Stimulated activated CD4-positive, alpha-beta T cell treated with anti-CD3 and anti-CD28 coated beads, Interleukin-1b, Interleukin-23, amount 100 ng/mL, for 24 hours (primary cell): ENCODE measurements at places on chromosomes 16 and 17.

GRCh38 chr16:593406-593805 lies 3.5 kb downstream of the RAB40C start:
- no peak for DNase-seq

DNA sequence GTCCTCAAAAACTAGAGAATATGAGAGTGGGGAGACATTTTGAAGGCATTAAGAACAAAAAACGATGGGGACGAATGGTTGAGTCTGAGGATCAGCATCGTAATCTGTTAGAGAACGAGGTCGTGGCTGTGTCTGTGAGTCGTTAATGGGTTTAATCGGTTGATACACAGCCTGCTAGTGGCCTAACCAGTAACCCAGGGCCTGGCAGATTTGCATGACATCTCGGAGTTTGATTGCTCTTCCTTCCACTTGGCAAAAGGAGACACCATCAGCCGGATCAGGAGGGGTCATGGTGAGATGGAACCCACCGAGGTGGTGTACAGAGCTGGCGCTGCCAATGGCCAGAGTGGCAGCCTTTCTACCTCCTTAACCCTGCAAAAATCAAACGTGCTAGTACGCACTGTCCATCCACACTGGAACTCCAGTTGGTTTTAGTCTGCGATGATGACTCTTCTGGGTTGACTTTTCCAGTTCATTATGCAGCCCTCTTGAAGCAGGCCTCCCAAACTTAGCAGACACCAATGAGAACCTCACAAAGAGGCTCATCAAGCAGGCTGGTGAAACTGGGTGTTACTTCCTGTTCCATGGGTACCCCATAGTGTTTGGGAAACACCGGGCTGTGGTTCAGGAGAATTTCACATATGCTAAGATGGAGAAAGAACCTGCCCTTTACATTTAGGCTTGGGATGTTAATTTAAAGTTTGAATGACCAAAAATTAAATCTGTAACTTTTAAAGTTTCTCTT lies 4.1 kb downstream of the HS3ST3B1 start:
- DNase-seq, result no peak

DNA sequence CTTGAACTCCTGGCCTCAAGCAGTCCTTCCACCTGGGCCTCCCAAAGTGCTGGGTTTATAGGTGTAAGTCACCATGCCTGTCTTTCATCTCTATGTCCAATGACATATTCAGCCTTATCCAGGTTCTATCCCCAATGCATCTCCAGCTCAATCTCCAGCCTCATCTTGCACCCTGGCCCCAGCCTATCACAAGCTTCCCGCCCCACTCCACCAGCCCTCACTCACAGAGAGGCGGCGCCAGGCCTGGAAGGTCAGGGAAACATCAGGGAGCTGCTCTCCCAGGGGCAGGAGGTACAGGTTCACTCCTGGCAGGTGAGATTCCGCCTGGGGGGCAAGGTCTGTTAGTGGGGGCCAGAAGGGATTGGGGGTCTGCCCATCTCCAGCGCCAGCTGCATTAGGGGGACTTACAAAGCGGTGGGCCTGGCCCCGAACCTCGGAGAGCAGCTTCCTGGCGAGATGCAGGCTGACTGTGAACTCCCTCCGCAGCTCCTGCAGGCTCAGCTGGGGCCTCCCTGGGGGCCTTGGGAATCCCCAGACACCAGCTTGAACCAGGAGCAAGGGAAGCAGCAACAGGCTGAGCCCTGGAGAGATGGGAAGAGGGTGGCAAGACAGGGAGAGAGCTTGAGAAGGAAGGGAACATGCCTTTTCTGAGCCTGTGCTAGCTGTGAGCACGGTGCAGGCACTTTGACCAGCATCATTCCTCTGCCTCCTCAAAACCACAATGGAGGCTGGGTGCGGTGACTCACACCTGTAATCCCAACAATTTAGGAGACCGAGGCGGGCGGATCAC lies 3.0 kb downstream of the IL27 start:
- no peak for DNase-seq

DNA sequence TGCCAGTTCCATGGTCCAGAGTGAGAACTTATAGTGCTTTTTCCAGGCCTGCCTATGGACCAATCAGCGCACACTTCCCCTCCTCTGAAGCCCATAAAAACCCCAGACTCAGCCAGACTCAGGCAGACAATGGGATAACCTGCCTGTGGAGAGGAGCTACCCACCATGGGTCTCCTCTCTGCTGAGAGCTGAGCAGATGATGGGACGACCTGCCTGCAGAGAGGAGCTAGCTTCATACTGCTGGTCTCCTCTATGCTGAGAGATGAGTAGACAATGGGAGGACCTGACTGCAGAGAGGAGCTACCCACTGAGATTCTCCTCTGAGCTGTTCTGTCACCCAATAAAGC lies 144.7 kb downstream of the MYO1D start:
- DNase-seq, result no peak

DNA sequence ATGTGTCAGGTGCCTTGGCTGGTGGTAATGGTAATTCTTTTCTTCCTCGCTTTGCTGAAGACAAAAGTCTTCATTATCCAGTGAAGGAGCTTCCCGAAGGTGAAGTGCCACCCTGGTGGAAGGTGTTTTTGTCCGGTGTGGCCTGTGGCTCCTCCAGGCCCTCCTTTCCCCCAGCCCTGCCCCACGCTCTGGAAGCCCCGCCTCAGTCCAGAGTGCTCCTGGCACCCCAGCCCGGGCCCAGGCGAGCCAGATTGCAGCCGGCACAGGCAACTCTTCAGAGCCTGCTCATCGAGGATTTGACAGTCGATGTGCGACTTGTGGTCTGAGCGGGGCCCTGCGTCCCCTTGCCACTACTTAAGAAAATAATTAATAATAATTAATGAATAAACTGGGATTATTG lies 93.7 kb downstream of the MGAT5B start:
- DNase-seq, result no peak

- DNase-seq, result no peak
Observed at GRCh38 chr17:52419229-52419641, 260.7 kb upstream of the CA10 start.

GRCh38 chr16:54862529-54862928 lies 68.1 kb upstream of the IRX5 start:
- no peak for DNase-seq

DNA sequence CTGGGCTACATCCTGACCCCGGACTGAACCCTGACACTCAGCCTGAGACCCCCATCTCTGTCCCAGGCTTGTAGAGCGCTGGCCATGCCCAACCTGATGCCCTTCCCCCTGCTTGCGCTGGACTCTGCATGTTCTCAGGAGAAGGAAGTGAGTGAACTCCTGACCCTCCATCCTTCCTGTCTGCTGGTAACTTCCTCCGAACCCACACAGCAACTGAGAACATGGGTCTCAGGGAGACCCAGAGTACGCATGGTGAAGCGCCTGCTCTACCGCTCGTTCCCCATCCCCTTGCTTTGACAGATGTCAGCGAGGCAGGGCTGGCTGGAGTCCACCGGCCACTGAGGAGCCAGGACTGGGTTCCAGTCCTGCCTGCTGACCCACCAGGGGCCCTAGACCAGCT lies 6.1 kb downstream of the CAMKK1 start:
- no peak for DNase-seq

GRCh38 chr17:34728771-34729310 lies 149.5 kb downstream of the TMEM132E start:
- no peak for DNase-seq

GRCh38 chr17:19461116-19461515 lies 50.1 kb downstream of the RNF112 start:
- DNase-seq, result no peak

DNA sequence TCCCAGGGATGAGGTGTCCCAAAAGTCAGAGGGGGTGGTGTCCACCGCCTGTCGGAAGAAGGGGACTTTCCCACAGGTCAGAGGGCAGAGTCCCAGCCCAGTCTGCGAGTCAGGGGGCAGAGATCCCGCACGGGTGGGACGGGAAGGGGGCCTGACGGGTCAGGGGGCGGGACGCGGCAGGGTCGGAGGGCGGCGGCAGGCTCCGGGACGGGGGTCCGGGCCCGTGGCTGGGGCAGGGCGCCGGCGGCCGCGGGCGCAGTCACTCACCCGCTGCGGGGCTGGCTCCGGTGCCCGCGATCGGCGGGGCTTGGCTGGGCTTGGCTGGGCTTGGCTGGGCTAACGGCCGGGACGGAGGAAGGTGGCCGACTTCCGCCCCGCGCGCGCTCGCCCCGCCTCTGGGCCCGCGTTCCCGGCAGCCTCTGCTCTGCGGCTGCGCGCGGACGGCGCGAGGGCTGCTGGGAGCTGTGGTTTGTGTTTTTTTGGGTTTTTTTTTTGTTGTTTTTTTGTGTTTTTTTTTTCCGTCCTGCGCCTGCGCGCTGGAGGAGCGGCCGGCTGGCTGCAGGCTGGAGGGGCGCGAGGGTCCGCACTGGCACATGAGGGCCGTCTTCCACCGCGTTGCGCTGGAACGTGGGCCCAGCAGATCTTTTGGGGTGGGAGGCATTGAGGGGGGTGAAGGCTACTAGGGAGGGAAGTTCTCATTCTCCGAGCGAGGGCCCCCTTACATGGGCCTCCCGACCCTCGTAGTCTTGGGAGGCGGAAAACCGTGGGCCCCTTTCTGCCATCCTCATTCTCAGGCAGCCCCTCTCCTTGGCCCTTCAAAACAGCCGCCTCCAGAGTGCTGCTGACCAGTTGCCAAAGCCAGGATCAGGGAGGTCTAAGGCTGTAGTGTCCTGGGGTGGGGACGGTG lies at the start of gene CANT1:
CANT1 (minus strand) TSS at position 368 of the 907 bp plus-strand sequence. CDS start 12,142 bp downstream, outside the sequence.
- DNase-seq, result peak; percentile 61

DNA sequence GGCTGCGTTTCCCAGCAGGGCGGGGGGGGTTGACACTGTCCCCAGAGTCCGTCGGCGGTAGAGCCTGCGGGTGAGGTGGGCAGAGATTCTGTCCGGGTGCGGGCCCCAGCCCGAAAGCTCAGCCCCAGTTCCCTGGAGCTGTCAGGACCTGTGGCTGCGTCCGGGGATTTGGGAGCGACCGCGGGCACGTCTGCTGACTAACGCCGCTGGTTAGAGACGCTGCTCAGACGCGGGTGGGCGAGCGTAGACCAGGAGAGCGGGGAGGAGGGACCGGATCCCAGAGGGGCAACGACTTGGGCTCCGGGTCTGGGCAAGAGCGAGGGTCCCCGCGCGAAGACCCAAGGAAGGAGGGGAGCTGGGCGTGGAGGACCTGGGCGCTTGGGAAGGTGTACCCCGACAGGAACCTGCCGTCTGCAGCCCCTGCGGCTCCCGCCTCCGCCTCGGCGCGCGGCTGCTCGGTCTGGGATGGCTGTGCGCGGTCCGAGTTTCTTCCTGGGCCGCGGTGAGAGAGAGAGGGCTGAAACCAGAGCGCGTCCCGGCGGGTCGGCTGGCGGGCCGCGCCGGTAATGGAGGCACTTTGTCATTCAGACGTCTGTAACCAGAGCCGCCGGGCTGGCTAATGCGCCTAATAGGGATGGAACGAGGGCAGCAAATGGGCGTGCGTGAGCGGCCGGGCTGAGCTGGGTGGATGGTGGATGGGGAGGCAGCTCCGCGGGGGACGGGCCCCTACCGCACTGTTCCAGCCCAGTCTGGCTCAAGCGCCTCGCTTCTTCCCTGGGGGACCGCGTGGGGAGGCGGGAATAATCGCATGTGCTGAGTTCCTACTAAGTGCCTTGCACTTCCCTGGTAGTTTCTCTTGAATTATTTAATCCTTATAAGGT lies 2.3 kb downstream of the NGFR start:
- DNase-seq, result no peak

- no peak for DNase-seq
Observed at GRCh38 chr17:9052921-9053320, 31.6 kb downstream of the NTN1 start.

DNA sequence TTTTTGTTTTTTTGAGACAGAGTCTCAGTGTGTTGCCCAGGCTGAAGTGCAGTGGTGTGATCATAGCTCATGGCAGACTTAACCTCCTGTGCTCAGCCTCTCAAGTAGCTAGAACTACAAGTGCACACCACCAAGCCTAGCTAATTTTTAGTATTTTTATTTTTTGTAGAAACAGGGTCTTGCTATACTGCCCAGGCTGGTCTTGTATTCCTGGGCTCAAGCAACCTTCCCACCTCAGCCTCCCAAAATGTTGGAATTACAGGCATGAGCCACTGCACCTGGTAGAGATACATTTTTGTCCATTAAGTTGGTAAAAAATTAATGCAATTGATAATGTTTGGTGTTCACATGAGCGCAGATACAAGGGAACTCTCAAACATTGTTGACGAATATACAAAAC lies 22.2 kb upstream of the SRCIN1 start:
- no peak for DNase-seq

- no peak for DNase-seq
Observed at GRCh38 chr17:78275355-78275754, 43.9 kb downstream of the TMEM235 start.

DNA sequence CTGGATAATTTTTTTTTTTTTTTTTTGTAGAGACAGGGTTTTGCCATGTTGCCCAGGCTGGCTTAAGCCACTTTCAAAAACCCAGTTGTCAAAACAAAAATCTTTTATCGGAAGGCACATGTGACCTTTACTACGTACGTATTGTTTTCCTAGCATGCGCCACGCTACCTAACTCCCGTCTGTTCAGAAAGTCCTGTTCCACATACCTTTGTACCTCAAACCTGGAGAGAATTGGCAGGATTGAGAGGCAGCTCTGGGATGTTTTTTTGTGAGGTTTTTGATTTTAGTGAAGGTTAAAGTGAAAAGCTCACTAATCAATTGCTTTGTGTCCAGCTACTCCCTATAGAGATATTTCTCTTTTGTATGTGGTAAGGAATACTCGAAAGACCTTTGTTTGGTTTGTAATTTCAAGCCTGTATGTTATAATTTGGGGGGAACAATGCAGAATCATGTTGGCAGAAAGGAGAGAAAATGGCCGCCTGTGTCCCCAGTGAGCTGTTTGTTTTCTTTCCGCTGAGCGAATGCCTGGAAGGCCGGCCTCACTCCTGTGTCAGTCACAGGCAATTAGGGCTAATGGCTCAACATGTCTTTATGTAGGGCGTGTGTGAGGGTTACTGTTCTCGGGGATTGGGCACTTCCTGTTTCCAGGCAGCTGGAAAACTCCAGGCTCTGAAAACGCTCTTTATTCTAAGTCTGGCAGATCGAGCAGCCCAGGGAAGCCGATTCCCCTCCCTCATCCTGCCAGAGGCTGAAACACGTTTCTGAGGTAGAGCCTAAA lies 60.8 kb upstream of the CLEC18A start:
- DNase-seq, result no peak

DNA sequence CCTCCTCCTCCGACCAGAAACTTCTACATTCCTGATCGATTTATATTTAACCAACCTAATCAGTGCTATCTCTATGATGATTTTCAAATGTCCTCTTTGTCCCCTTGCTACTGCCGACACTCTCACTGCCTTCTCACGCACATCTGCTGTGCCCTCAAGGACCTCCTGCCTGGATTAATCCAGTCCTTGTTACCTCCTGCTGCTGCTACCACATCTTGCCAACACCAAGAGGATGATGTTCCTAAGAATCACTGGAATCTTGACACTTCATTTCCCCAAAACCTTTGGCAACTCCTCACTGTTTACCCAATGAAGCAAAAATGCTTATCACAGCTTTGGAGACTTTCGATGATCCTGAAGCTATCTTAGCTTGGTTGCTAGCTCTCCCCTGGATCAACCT lies 287.3 kb upstream of the AXIN2 start:
- DNase-seq, result no peak

- DNase-seq, result peak; percentile 80
Observed at GRCh38 chr16:2842340-2843000, 12.4 kb downstream of the ZG16B start.

GRCh38 chr17:19531780-19532501 lies 1.7 kb upstream of the SLC47A1 start:
- DNase-seq, result no peak
